ENCODE measurements at places on chromosomes 3 and 15. TPM values are rescaled to one million over a fixed set of nuclear protein-coding genes. Genes with fewer than 3 reads are reported as not detected.

CCDC33 gene
- total RNA-seq = not detected

- no peak for DNase-seq
Measured at GRCh38 chr3:179063945-179064560, 7.6 kb downstream of the ZMAT3 start.

MST1R gene
- 2.3 TPM for total RNA-seq

DNA sequence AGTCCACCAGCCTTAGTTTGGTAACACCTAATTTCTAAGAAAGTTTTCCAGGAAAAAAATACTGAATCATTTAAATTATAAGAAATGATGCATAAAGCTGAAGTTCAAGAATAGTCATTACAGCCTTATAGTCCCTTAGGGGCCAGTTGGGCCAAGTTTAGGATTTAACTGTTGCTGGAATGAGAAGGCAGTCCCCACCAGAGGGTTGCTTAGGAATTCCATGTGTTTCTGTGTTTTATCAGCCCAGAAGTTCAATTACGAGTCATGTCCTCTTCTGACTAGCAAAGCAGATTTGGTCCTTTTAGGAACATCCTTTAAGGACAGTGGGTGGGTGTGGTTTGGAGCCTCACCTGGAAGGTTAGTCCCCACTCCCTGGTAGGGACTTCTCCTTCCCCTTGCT, 57.0 kb upstream of the NR2E3 start:
- no peak for DNase-seq

ASB14 gene
- 14.1 TPM for total RNA-seq

Data from left ventricle myocardium superior (tissue), 1 donor.